ENCODE measurements at places on chromosomes 12 and 14. TPM values are rescaled to one million over a fixed set of nuclear protein-coding genes. Genes with fewer than 3 reads are reported as not detected.
A peak's percentile ranks its signal among the peaks of the same experiment; 100 is the strongest.

GRCh38 chr12:54054742-54055194, 1.1 kb downstream of the HOXC4 start:
- peaks cover 86% of the 10 kb centered on the region for H3K27me3 ChIP-seq
- peaks cover 16% of the 10 kb centered on the region for H3K4me1 ChIP-seq
- H3K36me3 ChIP-seq = no peaks in the 10 kb centered on the region
- no peak for DNase-seq
- H3K4me3 ChIP-seq = no peak overlapping the region

GRCh38 chr14:32594766-32595165, 265.7 kb downstream of the AKAP6 start:
- no peaks in the 10 kb centered on the region for H3K27me3 ChIP-seq
- no peaks in the 10 kb centered on the region for H3K36me3 ChIP-seq
- H3K27ac ChIP-seq = no peak overlapping the region

- no peak overlapping the region for H3K4me3 ChIP-seq
- H3K36me3 ChIP-seq = no peaks in the 10 kb centered on the region
- DNase-seq = no peak
- no peak overlapping the region for H3K27ac ChIP-seq
- H3K4me1 ChIP-seq = no peaks in the 10 kb centered on the region
These were observed 682.4 kb downstream of the DIO2 start for GRCh38 chr14:79528828-79529416.

GRCh38 chr14:65041434-65041915, 54.8 kb downstream of the FNTB start:
- no peak overlapping the region for H3K4me3 ChIP-seq
- DNase-seq = no peak
- peaks cover 35% of the 10 kb centered on the region for H3K36me3 ChIP-seq
- no peak overlapping the region for H3K27ac ChIP-seq
- H3K4me1 ChIP-seq = peaks cover 6% of the 10 kb centered on the region
- no peaks in the 10 kb centered on the region for H3K27me3 ChIP-seq

- no peak overlapping the region for H3K4me3 ChIP-seq
- H3K4me1 ChIP-seq = no peaks in the 10 kb centered on the region
- H3K27ac ChIP-seq = no peak overlapping the region
These were observed 63.8 kb upstream of the PLEKHG7 start for GRCh38 chr12:92639017-92639416.

- H3K4me3 ChIP-seq = no peak overlapping the region
- no peak overlapping the region for H3K27ac ChIP-seq
- H3K27me3 ChIP-seq = no peaks in the 10 kb centered on the region
- peaks cover 57% of the 10 kb centered on the region for H3K4me1 ChIP-seq
- no peak for DNase-seq
- peaks cover 64% of the 10 kb centered on the region for H3K36me3 ChIP-seq
These were observed 12.4 kb upstream of the C12orf75 start for GRCh38 chr12:105317942-105318621.

DNA sequence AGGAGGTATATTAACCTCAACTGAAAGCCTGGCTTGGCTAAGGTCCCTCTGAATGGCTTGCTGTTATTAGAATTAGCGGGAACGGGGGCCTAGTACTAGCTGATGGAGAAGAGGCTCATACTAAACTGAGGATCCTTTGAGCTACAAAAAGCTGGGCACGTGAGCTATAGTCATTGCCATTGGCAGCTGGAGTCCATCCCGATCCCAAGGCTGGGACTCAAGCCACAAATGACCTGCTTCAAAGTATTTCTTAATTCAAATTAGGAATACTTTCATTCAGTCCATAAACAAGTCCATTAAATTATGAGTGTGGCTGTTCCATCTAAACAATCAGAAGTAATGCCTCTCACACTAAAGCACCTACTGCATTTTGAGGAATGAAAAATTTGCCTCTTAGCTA, 114.5 kb downstream of the DACT1 start:
- H3K4me1 ChIP-seq = peaks cover 15% of the 10 kb centered on the region
- no peaks in the 10 kb centered on the region for H3K36me3 ChIP-seq

- H3K27me3 ChIP-seq = no peaks in the 10 kb centered on the region
- H3K36me3 ChIP-seq = peaks cover 27% of the 10 kb centered on the region
- peak; percentile 83 for DNase-seq
- H3K4me1 ChIP-seq = peaks cover 82% of the 10 kb centered on the region
These were observed 21.1 kb downstream of the PRKCH start for GRCh38 chr14:61342486-61342885.

DNA sequence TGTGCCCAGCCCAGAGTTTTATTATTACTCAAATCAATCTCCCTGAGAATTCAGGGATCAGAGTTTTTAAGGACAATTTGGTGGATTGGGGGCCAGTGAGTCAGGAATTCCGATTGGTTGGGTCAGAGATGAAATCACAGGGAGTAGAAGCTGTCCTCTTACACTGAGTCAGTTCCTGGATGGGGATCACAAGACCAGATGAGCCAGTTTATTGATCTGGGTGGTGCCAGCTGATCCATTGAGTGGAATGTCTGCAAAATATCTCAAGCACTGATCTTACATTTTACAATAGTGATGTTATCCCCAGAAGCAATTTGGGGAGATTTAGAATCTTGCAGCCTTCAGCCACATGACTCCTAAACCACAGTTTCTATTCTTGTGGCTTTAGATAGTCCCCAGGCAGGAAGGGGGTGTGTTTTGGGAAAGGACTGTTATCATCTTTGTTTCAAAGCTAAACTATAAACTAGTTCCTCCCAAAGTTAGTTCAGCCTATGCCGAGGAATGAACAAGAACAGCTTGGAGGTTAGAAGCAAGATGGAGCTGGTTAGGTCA, 89.1 kb upstream of the CNOT2 start:
- no peaks in the 10 kb centered on the region for H3K4me1 ChIP-seq
- H3K36me3 ChIP-seq = no peaks in the 10 kb centered on the region
- DNase-seq = no peak
- H3K4me3 ChIP-seq = no peak overlapping the region

- DNase-seq = no peak
- no peaks in the 10 kb centered on the region for H3K4me1 ChIP-seq
- no peaks in the 10 kb centered on the region for H3K36me3 ChIP-seq
- H3K4me3 ChIP-seq = no peak overlapping the region
- no peaks in the 10 kb centered on the region for H3K27me3 ChIP-seq
These were observed 369.1 kb downstream of the NPAS3 start for GRCh38 chr14:33307691-33308251.

- no peak overlapping the region for H3K27ac ChIP-seq
- H3K4me1 ChIP-seq = no peaks in the 10 kb centered on the region
- no peak for DNase-seq
- no peak overlapping the region for H3K4me3 ChIP-seq
These were observed 805.6 kb downstream of the NRXN3 start for GRCh38 chr14:78975734-78976133.

DNA sequence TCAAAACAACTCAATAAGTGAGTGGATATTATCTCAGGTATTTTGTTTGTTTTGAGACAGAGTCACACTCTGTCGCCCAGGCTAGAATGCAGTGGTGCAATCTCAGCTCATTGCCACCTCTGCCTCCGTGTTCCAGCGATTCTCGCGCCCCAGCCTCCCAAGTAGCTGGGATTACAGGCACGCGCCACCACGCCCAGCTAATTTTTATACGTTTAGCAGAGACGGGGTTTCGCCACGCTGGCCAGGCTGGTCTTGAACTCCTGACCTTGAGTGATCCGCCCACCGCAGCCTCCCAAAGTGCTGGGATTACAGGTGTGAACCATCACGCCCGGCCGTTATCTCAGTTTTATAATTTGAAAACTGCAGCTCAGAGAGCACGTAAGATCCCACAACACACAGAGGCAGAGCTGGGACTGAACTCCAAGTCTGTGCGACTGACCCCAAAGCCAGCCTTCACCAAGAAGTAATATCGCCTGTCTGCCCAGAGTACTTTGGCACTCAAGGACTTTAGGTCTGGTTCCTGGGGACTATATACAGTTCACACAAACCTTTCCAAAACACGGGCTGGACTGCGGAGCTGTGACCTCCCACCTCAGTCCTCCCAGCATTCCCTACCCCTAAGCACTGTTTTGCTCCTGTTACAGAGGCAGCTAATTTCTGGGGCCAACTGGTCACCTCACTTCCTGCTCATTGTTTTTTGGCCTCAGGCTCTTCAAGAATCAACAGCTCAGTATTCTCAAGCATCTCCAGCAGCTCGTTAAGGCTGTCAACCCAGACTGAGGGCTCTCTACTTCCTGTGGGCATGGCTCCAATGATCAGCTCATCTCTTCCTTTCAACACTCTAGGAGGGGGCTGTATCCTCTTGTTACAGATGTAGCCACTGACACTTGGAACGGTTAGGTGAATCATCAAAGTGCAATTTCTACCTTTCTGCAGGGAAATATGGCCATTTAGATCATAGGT, 22.5 kb downstream of the TESC start:
- H3K27ac ChIP-seq = peak overlapping the region; percentile 54
- DNase-seq = no peak
- peaks cover 4% of the 10 kb centered on the region for H3K36me3 ChIP-seq
- H3K4me1 ChIP-seq = peaks cover 13% of the 10 kb centered on the region
- H3K4me3 ChIP-seq = no peak overlapping the region

DNA sequence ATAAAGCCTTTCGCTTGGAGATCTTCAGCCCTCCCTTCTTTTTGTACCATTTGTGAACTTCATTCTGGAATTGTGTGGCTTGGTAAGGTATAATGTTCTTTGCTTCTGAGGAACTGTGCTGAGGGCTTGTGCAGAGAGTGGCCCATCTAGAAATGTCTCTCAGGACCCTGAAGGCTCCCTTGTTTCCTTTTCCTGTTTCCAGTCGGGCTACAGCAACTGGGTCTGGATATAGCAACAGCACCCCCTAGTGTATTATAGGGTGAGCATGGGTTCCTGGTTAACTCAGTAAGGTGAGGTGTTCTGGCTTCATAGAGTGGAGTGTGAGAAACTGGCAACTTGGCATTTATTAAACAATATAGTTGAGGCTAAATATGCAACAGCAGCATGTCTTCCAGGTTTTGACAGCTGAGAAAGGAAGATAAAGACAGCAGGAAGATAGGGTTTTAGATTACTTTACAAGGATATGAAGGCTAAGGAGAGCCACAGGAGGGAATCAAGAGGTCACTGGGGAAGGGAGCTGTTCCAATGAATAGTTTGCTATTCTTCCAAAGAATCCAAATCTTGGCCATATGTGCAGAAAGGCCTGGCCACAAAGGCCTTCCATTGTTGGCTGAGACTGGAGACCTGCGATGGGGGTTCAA, 49.1 kb upstream of the RNU6-8 start:
- no peak overlapping the region for H3K27ac ChIP-seq
- no peaks in the 10 kb centered on the region for H3K36me3 ChIP-seq
- DNase-seq = peak; percentile 28
- H3K4me1 ChIP-seq = no peaks in the 10 kb centered on the region

DNA sequence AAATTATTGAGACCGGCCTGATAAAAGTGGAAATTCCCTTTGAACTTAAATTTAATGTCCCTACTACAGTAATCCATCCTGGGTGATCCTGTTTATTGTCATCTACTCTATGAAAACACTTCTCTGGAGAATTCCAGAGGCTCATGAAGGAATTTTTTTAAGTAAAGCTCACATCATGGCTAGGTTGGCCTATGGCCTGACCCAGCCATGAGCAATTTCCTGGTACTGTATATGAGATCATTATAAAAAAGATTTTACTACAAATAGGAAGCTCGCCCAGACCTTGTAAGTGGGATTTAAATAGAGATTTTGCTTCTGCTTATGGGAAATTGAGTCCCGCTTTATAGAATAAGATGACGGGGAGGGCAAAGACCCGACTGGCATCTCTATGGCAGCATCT, 215.5 kb downstream of the DPF3 start:
- DNase-seq = no peak
- H3K4me1 ChIP-seq = no peaks in the 10 kb centered on the region
- no peaks in the 10 kb centered on the region for H3K36me3 ChIP-seq

GRCh38 chr14:77926942-77927341, 127.0 kb downstream of the ADCK1 start:
- H3K4me3 ChIP-seq = no peak overlapping the region
- DNase-seq = no peak
- no peaks in the 10 kb centered on the region for H3K36me3 ChIP-seq
- no peak overlapping the region for H3K27ac ChIP-seq
- no peaks in the 10 kb centered on the region for H3K27me3 ChIP-seq

Gene CCDC184
- total RNA-seq = 0.34 TPM

Gene IFNG-AS1
- not detected for total RNA-seq

Gene PRPH
- not detected for total RNA-seq

Gene PIWIL1
- total RNA-seq = not detected

Gene FOXN3
- total RNA-seq = 135 TPM

Gene CLEC6A
- not detected for total RNA-seq

Gene SRGAP1
- total RNA-seq = 0.07 TPM

All from activated T-helper 2 cell treated with anti-CD3 and anti-CD28 coated beads, Interferon-gamma antibody, Interleukin-2, Interleukin-4, amounts not matched to agents 10 μg/mL and 5 μg/mL and 100 μg/mL, durations not matched to agents 14 hours and 24 hours and 36 hours (primary cell).